Activated T-helper 1 cell treated with anti-CD3 and anti-CD28 coated beads, Interleukin-12 subunit alpha, Interleukin-12 subunit beta, Interleukin-2, Interleukin-4 antibody, amounts not matched to agents 30 ng/mL and 10 ng/mL and 1 ng/mL, durations not matched to agents 14 hours and 24 hours and 36 hours (primary cell): ENCODE measurements at places on chromosomes 7 and 10.
A peak's percentile ranks its signal among the peaks of the same experiment; 100 is the strongest.

GRCh38 chr10:132945125-132945893 is 2.9 kb upstream of the CFAP46 start:
- no peak overlapping the region for H3K4me3 ChIP-seq
- H3K27me3 ChIP-seq: peaks cover 25% of the 10 kb centered on the region
- H3K4me1 ChIP-seq: no peaks in the 10 kb centered on the region
- DNase-seq: no peak

DNA sequence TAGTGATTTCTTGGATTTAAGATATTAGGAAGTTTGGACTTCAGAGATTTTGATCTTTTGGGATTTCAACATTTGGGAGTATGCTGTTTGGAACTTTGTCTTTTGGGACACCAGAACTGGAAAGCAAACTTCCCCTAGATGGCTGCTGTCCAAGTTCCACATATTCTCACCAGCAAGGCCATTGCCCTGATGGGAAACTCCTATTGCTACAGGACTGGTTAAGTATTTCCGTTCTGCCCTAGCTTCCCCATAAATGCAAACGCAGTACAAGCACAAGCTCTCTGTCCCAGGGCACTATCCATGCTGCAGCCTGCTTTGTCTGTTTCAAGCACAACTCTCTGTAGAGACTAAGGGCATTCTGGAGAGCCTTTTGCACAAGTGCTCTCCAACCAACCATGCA is 79.3 kb upstream of the SLC25A13 start:
- H3K4me1 ChIP-seq: no peaks in the 10 kb centered on the region
- no peak for DNase-seq

DNA sequence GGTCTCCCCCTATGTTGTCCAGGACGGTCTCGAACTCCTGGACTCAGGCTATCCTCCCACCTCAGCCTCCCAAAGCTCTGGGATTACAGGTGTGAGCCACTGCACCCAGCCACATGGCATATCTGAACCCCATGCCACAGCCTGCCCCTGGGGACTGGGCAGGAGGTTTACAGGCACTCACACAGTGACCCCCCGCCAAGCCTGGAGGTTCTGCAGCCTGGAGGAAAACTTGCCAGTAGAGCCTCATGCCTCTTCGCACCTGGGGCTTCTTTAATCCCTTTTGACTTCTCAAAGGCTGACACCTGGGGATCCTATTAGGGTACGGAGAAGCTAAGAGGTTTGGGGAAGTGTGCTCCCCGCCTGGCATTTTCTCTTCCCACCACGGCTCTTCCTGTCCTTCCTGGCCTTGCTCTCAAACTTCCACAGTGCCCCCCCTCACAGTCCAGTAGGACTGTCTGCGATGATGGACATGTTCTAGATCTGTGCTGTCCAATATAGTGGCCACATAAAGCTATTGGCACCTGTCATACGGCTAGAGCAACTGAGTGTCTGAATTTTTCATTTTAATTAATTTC is 11.4 kb upstream of the KCP start:
- peaks cover 48% of the 10 kb centered on the region for H3K27me3 ChIP-seq
- DNase-seq: no peak
- no peak overlapping the region for H3K4me3 ChIP-seq
- no peaks in the 10 kb centered on the region for H3K36me3 ChIP-seq
- H3K27ac ChIP-seq: no peak overlapping the region

DNA sequence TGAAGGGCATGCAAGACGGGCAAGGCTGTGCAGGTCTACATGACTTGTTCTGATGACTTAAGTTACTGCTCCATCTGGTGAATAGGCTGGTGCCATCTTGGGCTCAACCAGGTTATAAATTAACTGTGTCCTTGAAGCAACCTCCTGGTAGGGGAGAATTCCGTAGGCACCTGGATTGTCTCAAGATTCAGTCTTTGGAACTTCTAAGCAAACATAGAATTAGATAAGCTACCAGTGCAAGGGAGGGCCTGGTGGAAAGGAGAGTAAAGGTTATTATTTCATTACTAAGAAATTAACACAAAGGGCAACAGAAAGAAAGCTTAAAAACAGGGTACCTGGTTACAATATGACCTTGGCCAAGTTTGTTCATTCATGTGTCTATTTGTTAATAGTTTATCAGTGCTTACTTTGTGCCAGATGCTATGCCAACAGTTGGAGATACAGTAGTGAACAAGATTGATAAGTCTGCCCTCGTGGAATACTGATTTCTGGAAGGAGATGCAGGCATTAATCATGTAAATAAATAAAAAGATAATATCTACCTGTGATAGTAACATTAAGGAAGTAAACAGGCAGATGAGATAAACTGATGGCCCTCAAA is 107.0 kb upstream of the PALS2 start:
- H3K4me3 ChIP-seq: no peak overlapping the region
- no peaks in the 10 kb centered on the region for H3K4me1 ChIP-seq
- no peak overlapping the region for H3K27ac ChIP-seq
- no peaks in the 10 kb centered on the region for H3K36me3 ChIP-seq
- H3K27me3 ChIP-seq: peaks cover 2% of the 10 kb centered on the region
- no peak for DNase-seq

DNA sequence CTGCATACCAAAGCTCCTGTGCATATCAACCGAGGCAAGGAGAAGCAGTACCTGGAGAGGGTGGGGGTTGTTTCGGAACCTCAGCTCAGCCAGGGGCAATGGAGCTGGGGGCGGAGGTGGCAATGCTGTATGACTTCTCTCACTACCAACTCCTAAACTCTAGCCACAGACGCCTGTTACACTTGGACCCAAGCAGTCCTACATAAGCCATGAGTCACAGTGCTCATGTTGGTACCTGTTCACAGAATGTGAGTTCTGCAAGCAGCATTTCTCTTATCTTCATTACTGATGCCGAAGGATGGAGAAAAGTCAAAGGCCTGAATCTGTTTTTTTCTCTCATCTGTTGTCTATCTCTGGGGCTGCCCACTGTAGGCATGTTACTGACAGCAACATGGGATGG is 3.2 kb upstream of the RAB18 start:
- no peak overlapping the region for H3K27ac ChIP-seq
- H3K36me3 ChIP-seq: peaks cover 5% of the 10 kb centered on the region
- peaks cover 12% of the 10 kb centered on the region for H3K4me1 ChIP-seq
- DNase-seq: no peak
- peaks cover 8% of the 10 kb centered on the region for H3K27me3 ChIP-seq
- no peak overlapping the region for H3K4me3 ChIP-seq

GRCh38 chr7:22559829-22560489 is 60.0 kb upstream of the STEAP1B start:
- H3K4me3 ChIP-seq: no peak overlapping the region
- H3K27ac ChIP-seq: no peak overlapping the region
- no peaks in the 10 kb centered on the region for H3K36me3 ChIP-seq

- peaks cover 8% of the 10 kb centered on the region for H3K36me3 ChIP-seq
- peaks cover 21% of the 10 kb centered on the region for H3K4me1 ChIP-seq
- peak overlapping the region; percentile 81 for H3K27ac ChIP-seq
- no peak for DNase-seq
Observed at GRCh38 chr7:66682350-66683093, 53.8 kb downstream of the KCTD7 start.

DNA sequence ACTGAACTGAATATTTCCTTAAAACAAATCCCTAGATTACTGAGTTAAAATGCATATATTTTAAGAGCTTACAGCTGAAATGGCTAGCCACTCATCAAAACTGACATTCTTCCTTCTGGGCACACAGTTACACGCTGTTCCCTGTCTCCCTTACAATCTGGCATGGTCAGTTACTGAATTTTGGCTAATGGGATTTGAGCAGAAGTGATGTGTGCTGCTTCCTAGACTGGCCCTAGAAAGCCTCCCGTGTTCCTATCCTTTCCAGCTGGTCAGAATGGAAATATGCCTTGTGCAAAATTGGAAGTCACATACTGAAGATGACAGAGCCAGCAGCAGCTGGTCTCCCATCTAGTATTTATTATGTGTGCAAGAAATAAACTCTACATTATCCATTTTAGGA is 128.7 kb upstream of the NAMPT start:
- H3K27me3 ChIP-seq: peaks cover 12% of the 10 kb centered on the region
- H3K4me1 ChIP-seq: peaks cover 19% of the 10 kb centered on the region
- no peak overlapping the region for H3K4me3 ChIP-seq
- peaks cover 7% of the 10 kb centered on the region for H3K36me3 ChIP-seq
- no peak overlapping the region for H3K27ac ChIP-seq

- H3K4me3 ChIP-seq: no peak overlapping the region
- peaks cover 28% of the 10 kb centered on the region for H3K27me3 ChIP-seq
- H3K4me1 ChIP-seq: peaks cover 10% of the 10 kb centered on the region
- no peaks in the 10 kb centered on the region for H3K36me3 ChIP-seq
- DNase-seq: no peak
- H3K27ac ChIP-seq: no peak overlapping the region
Observed at GRCh38 chr10:14405076-14406065, 74.6 kb upstream of the FRMD4A start.

DNA sequence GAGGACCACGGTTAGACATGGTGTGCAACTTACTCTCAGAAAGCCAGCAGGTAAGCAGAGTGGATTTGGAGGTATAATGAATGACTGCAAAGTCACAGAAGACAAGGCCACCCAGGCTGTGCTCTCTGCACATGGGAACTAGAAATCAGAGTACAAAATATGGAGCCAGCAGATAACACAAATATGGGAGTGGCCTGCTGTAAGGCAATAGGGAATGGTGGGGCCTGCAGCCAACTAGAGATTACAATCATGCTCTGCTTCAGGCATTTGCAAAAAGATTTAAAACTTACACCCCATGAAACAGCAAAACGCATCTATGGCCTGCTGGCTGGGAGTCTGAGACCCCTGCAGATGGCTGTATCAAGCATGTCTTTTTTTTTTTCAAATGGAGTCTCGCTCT is 47.0 kb downstream of the RGS10 start:
- H3K4me1 ChIP-seq: peaks cover 71% of the 10 kb centered on the region
- DNase-seq: no peak
- no peaks in the 10 kb centered on the region for H3K27me3 ChIP-seq
- peak overlapping the region; percentile 7 for H3K27ac ChIP-seq

DNA sequence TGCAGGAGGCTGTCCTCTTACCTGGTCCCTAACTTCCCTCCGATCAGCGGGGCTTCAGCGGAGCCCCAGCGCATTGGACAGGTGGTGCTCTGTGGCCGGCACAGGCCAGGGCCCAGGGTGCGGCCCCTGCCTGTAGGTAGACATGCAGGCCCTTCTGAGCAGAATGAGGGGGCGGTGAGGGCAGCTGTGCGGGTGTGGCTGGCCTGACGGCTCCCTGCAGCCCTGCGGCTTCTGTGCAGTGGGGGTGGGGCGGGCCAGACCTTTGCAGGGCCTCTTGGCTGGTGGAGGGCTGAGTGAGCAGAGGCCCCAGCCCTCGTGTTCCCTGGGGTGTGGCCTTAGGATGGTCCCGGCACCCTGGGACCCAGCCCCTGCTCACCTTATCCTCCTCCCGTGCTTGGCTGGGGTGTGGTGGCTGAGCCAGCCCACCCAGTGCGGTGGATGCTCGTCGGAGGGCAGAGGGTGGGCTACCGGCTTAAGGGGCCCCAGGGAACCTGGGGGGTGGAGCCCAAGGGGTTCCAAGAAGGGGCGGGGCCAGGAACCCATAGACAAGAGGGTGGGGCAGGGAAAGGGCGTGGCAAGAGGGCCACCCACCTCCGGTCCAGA is 175.2 kb upstream of the TNRC18 start:
- H3K4me1 ChIP-seq: peaks cover 21% of the 10 kb centered on the region
- H3K36me3 ChIP-seq: peaks cover 4% of the 10 kb centered on the region
- no peak overlapping the region for H3K4me3 ChIP-seq
- peaks cover 9% of the 10 kb centered on the region for H3K27me3 ChIP-seq

GRCh38 chr7:5687936-5688630 is 93.4 kb downstream of the RNF216 start:
- peaks cover 77% of the 10 kb centered on the region for H3K4me1 ChIP-seq
- peaks cover 42% of the 10 kb centered on the region for H3K36me3 ChIP-seq
- H3K4me3 ChIP-seq: peak overlapping the region; percentile 45
- peaks cover 17% of the 10 kb centered on the region for H3K27me3 ChIP-seq
- H3K27ac ChIP-seq: peak overlapping the region; percentile 83

- no peaks in the 10 kb centered on the region for H3K36me3 ChIP-seq
- peaks cover 18% of the 10 kb centered on the region for H3K27me3 ChIP-seq
- no peak for DNase-seq
- no peaks in the 10 kb centered on the region for H3K4me1 ChIP-seq
- H3K27ac ChIP-seq: no peak overlapping the region
- H3K4me3 ChIP-seq: no peak overlapping the region
Observed at GRCh38 chr10:87723500-87723899, 63.8 kb downstream of the PAPSS2 start.

DNA sequence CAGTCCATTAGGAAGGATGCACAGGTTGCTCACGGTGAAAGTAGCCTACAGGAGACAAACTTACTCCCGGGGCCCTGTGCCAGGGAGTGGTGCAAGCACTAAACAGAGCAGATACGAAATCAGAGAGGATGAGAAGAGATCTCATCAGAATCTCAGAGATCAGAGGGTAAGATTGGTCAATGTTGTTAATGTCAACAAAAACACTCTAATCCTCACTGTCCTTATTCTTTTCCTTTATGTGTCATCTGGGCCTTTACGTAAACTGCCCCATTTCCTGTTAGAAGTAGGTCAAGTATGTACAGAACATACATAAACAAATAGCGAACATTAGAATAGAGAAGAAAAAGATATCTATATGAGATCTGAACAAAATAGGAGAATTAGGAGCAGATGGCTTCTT is 163.1 kb downstream of the PPP1R17 start:
- H3K27ac ChIP-seq: no peak overlapping the region
- H3K36me3 ChIP-seq: no peaks in the 10 kb centered on the region
- no peak overlapping the region for H3K4me3 ChIP-seq
- no peaks in the 10 kb centered on the region for H3K27me3 ChIP-seq
- DNase-seq: no peak

DNA sequence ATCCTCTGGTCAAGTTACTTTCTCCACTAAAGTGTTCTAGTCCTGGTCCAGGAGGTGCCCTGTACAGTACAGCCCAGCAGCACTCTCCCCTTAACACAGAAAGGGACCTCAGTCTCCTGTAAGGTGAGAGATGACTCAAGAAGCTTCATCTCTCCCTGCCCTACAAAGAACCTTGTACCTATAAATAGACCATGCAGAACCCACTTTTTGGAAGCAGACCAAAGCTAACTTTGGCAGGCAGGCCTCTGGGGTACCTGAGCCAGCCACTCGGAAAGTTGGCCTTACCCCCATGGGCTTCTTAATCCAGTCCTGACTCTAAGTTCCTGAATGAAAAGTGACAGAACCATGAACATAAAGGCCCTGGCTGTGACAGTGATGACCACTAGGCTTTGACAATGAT is 454.8 kb downstream of the KCNMA1 start:
- no peak overlapping the region for H3K27ac ChIP-seq
- DNase-seq: no peak
- H3K36me3 ChIP-seq: no peaks in the 10 kb centered on the region

DNA sequence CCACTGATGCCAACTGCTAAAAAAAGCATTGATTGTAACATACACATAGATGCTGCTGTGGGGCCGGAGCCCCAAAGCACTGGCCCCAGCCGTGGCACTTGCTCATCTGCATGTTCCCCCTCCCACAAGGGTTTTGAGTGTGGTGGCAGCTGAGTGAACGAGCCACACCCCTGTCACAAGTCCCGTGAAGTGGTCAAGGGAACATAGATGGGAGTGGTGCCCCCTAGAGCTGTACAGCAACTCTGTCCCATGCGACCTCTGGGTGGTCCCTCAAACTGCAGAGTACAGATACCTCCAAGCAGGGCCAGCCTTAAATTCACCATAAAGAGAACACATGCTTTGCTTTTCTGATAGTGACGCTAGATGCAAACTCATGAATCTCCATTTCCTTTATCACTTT is 503.3 kb upstream of the NRP1 start:
- H3K27me3 ChIP-seq: no peaks in the 10 kb centered on the region
- no peaks in the 10 kb centered on the region for H3K36me3 ChIP-seq
- DNase-seq: no peak
- H3K4me3 ChIP-seq: no peak overlapping the region
